ENCODE measurements at places on chromosomes 3 and 15.

DNA sequence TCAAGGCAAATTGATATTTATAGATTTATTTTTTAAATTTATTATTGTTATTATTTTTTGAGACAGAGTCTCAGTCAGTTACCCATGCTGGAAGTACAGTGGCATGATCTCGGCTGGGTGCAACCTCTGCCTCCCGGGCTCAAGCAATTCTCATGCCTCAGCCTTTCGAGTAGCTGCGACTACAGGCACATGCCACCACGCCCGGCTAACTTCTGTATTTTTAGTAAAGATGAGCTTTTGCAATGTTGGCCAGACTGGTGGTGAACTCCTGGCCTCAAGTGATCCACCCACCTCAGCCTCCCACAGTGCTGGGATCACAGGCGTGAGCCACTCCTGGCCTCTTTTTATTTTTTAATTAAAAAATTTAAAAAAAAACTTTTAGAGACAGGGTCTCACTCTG lies 19.0 kb downstream of the SPG21 start:
- DNase-seq, result no peak

DNA sequence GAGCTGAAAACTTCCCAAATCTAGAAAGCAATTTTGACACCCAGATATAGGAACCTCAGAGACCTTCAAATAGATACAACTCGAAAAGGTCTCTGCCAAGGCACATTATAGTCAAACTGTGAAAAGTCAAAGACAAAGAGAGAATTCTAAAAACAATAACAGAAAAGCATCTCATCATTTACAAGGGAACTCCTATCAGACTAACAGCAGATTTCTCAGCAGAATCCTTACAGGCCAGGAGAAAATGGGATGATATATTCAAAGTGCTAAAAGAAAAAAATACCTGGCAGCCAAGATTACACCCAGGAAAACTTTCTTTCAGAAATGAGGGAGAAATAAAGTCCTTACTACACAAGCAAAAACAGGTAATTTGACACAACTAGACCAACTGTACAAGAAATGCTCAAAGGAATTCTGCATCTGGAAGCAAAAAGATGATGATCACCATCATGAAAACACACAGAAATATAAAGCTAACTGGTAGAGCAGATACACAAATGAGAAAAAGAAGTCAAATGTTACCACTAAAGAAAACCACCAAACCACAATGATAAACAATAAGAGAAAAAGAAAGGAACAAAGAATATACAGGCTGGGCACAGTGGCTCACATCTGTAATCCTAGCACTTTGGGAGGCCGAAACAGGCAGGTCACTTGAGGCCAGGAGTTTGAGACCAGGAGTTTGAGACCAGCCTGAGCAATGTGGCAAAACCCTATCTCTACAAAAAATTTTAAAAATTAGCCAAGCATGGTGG lies 50.4 kb downstream of the ADAM10 start:
- no peak for DNase-seq

DNA sequence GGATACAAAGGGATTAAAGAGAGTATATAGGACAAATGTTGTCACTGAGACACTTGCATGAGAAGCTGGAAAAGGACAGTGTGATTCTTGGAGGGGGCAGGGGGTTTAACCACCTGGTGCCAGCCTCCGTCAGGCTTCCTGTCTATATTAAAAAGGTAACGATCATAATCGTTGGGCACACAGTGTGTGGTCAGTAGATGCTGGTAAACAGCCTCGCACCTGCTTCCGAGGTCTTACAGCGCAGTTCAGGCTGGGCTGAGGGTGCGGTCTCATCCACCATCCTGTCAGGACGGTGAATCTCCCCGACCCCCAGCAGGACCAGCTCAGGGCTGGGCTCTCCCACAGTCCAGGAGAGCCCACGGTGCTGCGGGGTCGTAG lies 47.7 kb upstream of the SMAD6 start:
- no peak for DNase-seq

DNA sequence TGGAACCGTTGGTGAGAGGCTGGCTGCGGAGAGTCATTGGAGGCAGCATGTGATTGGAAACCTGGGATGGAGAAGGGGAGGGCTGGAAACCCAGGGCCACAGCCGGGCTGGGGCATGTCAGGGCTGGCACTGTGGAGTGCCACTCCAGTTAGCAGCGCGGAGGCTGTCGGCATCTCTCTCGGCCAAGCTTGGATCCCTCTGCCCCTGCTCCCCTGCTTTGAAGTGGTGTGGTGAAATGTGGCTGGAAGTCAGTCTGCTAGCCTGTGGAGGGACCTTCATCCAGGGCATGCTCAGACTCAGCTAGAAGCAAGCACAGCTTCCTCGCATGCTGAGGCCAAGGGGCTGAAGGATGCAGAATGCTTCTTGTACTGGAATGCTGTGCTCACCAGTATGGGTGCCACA lies 13.5 kb downstream of the SLCO3A1 start:
- no peak for DNase-seq

Data from HAP-1 (cell line).